SJCRH30 (cell line): ENCODE measurements at places on chromosomes 13 and 19. TPM values are rescaled to one million over a fixed set of nuclear protein-coding genes. Genes with fewer than 3 reads are reported as not detected.
A peak's percentile ranks its signal among the peaks of the same experiment; 100 is the strongest.

Gene ZNF776
- 19.3 and 24.4 TPM in 2 replicates for total RNA-seq

Gene B9D2
- 2.8 and 2.9 TPM in 2 replicates for total RNA-seq

Gene C5AR1
- not detected in 2 replicates for total RNA-seq

Gene KLK1
- 0.13 and 0.18 TPM in 2 replicates for total RNA-seq

Gene TRPM4
- total RNA-seq = 1.2 and 1.8 TPM in 2 replicates

Gene COL5A3
- not detected in 2 replicates for total RNA-seq

- DNase-seq = peak; percentile 43
These were observed 460 bp downstream of the KMT5C start for GRCh38 chr19:55339889-55340783.

DNA sequence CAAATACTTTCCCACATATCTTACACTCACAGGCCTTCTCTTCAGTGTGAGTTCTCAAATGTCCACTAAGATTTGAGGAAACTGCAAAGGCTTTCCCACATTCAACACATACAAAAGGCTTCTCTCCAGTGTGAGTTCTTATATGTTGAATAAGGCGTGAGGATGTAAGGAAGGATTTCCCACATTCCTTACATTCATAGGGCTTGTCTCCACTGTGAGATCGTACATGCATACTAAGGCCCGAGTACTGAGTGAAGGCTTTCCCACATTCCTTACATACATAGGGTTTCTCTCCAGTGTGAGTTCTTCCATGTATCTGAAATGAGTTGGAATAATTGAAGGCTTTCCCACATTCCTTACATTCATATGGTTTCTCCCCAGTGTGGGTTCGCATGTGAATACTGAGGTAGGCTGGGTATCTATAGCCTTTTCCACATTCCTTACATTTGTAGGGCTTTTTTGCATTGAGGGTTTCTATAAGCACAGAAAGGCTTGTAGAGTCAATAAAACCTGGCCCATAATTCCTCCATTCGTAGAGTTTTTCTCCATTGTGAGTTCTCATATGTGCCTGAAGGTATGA lies 9.6 kb downstream of the ZNF426 start:
- no peak for DNase-seq

DNA sequence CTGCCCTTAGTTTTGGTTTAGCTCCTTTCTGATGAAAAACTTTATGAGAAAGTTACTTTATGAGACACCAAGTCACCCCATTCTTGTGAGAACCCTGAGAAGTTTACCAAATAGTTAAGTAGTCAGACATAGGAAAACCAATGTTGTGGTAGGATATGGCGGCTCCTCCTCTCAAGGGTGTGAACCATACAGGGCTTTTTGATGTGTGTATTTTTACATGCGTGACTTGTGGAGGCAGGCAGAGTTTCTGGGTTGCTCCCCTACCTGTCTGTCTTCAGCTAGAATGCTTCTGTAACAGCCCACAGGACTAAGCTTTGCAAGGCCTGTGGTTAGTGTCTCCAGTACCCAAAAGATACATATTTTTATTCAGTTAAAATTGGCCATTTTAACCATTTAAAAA lies 18.3 kb downstream of the UBAC2 start:
- DNase-seq = no peak

- DNase-seq = no peak
These were observed 13.5 kb downstream of the MED25 start for GRCh38 chr19:49831592-49831991.

- no peak for DNase-seq
These were observed 69.1 kb downstream of the ATP7B start for GRCh38 chr13:51942189-51942588.

DNA sequence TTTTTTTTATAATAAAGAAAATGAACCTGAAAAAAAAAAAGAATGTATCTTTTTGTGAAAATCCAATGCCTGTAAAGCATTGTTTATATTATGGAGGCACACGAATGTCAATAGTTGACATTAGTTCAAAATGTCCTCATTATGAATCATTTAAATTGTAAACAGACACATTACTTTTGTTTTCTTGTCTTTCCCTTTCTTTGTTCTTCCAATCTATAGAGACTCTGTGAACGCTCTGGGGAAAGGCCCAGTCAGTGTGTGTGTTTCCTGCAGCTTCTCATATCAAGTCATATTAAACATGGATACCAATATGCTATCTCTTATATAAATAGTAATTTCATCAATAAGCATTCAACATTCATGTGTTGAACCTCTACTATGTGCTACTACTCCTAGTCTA lies 193.1 kb downstream of the KCTD12 start:
- no peak for DNase-seq

DNA sequence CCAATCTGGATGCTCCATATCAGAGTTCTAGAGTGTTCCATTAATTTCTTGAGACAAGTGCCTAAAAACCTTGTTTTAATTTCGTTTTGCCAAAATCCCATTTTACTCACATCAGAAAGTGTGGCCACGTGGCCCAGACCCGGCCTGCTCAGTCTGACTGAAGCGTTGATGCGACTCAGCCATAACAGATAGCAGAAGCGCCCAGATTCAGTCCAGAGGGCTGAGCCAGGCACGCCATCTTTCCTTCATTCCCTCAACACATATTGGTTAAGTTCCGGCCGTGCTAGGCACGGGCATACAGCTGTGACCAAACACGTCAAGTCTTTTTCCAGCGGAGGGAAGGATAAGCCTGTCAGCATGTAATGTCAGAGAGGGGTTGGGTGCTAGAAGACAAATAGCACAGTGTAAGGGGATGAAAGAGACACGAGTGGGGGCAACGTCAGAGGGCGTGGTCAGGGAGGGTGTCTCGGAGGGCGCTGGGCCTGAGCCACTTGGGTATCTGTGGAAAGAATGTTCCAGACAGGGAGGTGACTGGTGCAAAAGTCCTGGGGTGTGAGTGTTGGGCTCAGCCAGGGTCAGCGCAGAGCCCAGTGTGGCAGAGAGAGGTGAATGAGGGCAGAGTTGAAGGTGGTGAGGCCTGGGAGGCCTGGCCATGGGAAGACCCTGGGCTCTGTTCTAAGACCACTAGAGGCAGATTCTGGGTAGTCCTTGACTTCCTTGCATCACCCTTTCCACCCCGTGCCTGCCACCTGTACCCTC lies 3.1 kb downstream of the F10 start:
- no peak for DNase-seq

GRCh38 chr13:48560657-48561337 lies 27.9 kb upstream of the RCBTB2 start:
- DNase-seq = no peak

DNA sequence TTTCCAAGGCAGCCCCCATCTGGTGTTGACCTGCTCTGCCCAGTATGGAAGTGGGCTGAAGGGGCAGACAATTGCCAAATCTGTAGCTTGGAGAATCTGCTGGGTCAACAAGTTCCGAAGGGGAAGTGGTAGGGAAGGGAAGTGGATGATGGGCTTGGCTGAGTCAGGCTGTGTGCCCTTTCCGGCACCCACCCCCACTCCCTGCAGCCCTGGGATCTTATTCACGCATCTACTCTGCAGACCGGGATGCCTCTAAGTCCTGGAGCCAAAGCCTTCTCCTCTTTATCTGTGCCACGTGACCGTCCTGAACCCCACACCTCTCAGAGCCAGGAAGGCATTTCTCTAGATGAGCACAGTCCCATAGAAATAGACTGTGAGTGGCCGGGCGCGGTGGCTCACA lies 7.5 kb upstream of the C5AR2 start:
- DNase-seq = no peak

DNA sequence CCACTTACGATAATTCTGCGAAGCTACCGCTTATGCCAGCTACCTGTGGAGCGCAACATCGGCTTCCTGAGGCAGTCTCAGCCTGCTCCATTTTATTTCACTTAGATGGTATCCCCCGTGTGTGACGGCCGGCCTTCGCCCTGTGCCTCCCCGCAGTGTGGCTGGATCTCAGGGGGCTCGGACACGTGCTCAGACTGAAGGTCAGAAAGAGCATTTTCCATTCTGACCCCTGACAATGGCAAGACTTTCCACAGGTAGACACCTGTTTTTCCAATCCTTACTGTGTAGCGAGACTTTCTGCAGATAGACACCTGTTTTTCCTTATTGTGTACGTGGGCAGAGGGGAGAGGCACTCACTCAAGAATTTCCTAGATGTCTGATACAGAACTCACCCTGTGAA lies 52.7 kb downstream of the ATP11A start:
- no peak for DNase-seq

- no peak for DNase-seq
These were observed 43.2 kb upstream of the GRTP1 start for GRCh38 chr13:113407103-113407530.

DNA sequence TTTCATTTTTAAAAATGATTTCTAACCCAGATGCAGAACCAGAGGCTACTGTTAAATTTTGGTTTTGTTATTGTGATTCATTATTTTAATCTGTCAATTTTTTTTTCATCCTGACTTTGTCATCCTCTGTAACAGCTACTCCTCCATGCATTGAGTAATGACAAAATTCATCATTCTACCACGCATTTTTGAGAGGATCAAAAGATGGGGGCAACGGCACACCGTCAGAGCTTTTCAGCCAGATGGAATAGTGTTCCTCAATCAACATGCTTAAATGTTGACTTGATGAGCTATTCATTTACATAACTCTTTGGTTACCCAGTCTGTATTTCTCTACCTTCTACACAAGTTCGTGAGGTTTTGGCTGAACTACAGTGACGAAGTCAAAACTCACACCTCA lies 486.3 kb downstream of the EFNB2 start:
- DNase-seq = no peak

DNA sequence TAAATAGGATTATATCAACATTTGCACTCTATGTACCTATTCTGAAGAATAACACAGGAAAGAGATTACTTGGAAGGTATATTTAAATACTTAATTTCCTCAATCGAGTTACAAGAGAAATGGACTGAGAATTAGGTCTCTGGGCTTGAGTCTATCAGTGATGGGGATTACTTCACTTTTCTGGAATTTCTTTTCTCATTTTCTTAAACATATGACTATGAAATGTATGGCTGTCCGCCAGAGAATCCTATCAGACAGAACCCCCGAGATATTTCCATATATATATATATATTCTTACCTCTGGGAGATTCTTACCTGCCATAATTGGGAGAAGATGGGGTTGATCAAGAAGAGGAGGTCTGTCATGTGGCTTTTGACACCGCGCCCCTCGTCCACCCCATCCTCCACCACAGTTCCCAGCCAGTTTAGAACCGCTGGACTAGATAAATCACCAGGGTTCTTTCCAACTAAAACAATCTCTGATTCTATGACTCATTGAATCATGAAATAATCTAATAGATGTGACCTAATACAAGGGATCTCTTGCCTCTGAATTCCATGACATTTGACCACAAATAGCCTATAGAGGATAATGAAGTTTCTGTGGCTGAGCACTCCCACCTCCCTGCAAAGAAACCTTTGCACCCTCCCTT lies 231.3 kb downstream of the TBC1D4 start:
- no peak for DNase-seq

- DNase-seq = no peak
These were observed 360.5 kb downstream of the KCNRG start for GRCh38 chr13:50375792-50376191.

- DNase-seq = no peak
These were observed 167.2 kb upstream of the KLF12 start for GRCh38 chr13:74301258-74301935.

- no peak for DNase-seq
These were observed 17.1 kb upstream of the CD33 start for GRCh38 chr19:51207747-51208146.

- no peak for DNase-seq
These were observed 159.3 kb downstream of the ITGBL1 start for GRCh38 chr13:101611491-101612475.

- no peak for DNase-seq
These were observed 1.6 kb upstream of the ANGPTL6 start for GRCh38 chr19:10104130-10104513.

DNA sequence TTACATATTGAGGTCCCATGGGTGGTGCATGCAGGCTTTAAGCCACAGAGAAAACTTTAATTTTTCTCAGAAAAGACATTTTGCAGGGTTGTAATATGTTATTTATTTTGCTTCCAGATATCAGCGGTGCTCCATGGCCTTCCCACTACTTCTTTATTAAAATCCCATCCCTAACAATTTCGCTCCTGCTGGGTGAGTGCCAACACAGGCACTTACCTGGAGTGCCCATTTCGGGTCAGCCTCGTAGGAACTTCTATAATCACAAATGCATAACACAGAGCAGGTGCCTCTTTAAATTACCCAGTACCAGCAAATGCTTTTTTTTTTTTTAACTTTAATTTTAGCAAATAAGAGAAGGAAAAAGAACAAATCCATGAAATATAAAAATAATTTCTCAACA lies 86.4 kb downstream of the EFNB2 start:
- no peak for DNase-seq

DNA sequence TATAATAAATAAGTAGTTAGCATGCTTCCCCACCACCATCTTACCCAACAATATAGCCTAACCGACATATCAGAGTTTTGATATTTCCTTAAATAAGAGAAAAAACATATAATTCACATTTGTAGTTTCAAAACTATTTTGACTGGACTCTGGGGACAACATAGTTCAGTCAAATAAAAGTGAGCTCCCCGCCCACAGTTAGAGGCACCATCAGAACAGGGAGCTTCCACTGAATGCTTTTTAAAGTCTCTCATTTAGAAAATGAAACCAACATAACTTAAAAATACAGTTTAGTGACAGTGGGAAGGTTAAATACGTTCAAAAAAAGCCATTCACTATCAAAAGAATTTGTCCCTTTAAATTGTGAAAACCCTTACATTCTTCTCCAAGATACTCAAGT lies 92.8 kb downstream of the EPSTI1 start:
- DNase-seq = no peak

GRCh38 chr13:84831666-84832657 lies 949.7 kb upstream of the SLITRK1 start:
- DNase-seq = no peak

DNA sequence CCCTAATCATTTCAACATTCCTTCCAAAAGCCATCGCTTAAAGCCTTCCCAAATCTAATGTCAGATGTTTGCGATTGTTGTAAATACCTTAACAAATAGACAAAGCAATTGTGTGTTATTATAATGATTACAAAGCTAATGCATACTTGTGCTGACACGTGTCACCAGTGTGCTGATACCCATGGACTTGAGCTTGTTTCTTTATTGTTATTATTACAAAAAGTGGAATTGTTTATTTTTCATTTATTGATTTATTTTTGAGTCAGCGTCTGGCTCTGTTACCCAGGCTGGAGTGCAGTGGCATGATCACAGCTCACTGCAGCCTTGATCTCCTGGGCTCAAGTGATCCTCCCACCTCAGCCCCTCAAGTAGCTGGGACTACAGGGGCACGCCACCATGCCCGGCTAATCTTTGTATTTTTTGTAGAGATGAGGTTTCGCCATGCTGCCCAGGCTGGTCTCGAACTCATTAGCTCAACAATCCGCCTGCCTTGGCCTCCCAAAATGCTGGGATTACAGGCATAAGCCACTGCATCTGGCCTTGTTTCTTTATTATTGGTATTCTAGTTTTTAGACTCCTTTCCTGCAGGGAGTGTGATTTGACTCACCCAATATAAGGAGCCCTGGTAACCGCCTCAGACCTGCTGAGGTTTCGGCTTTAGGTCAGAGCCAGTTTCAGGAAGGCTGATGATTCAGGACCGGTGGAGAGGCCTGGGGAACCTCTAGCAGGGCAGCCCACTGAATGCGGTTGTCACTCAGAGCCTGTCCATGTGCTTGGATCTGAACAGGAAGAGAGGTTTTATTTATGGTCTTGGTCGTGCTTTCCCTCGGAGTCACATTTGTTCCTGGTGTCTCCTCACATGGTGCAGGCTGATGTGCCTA lies 2.1 kb upstream of the FBXO17 start:
- DNase-seq = no peak
